Tibial artery (tissue), 4 donors: ENCODE measurements at places on chromosomes 1 and 21.
A peak's percentile ranks its signal among the peaks of the same experiment; 100 is the strongest.

- peak; percentile 72 for DNase-seq
Measured at GRCh38 chr1:156705321-156705917, at the start of gene CRABP2. Gene CRABP2, minus strand, starts transcription at chr1:156705583. Its CDS starts 137 bp downstream, at chr1:156705446.

DNA sequence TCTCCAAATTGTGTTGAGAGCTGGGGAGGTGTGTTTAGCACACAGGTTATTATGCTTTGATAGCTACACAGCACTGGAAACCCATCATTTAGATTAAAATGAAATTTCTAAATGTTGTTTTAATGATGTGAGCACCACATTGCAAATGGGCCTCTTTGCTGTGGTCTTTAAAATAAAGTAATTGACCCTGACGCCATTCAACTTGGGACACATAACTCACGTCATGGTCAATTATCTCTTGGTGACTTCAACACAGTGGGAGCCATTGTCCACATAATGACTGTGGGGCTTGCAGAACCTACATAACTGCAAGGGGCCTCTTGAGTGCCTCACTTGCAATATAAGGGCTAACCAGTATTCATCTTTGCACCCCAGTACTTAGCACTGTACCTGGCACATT, 280.4 kb downstream of the HLX start:
- DNase-seq: no peak

DNA sequence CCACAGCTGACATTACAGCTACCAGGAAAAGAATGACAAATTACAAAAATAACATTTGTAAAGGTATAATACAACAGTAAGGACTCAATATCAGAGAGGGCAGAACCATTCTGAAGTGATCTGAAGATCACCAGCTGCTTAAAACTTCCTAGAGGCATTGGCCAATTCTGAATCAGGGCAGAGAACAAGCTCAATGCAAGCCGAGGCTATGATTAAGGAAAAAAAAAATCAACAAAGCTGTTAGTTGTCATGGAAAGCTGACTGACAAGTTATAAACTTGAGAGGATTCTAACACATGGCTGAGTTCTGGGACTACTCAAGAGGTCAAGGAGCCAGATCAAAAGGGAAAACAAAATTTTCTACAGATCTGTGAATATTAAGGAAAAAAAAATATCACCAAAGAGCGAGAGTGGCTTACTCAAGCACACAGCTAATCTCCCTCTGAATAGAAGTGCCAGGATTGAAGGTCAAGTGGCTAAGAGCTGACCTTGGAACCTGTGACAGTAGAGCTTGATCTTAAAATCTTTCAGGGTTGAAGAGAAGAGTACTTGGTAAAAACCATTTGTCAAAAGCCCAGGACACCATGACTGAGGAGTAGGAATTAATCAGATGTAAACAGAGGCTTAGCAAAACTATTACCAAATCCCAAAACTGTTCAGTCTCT, 383.4 kb downstream of the USP25 start:
- DNase-seq: no peak

DNA sequence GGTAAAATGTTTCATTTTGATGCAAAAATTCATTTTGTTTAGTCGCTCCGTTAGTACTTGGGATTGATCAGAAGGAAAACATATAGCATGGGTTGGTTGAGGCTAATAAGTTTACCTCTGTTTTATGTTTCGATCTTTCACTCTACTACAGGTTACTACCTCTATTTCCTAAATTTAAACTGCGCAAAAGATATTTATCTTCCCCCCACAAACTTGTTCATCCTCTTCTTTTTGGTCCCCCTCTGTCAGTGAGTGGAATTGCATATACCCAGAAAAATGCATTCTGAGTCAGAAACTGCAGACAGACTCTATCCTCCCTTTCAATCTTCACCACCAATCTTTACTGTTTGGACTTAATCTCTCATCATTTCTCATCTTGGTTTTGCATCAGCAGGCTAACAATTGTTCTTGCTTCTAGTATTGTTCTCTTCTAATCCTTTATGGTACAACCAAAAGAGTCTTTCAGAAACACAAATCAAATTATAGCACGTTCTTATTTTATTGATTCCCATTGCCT, 316.0 kb upstream of the ADGRL4 start:
- DNase-seq: no peak

- peak; percentile 91 for DNase-seq
Measured at GRCh38 chr1:39639305-39640130, at the start of gene HEYL. Gene HEYL, minus strand, starts transcription at chr1:39639643. Its CDS starts 18 bp downstream, at chr1:39639625.
